ENCODE measurements at places on chromosomes 1 and 21.

DNA sequence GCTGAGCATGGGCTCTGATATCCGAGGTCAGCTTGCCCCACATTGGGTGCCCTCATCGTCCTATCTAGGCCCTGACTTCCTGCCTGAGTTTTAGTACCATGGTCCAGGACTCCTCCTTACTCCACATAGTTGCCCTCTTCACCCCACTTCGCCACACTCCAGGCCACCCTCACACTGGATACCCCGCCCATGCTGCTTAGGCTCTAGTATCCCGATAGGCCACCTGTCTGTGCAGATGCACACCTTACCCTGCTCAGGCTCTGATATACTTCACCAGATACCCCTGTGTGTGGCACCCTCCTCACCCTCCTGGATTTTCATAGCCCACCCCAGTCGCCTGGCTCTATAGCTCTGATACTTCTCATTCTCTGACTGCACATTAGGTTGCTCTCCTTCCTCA is 145.5 kb upstream of the SERTAD4 start:
- no peak for DNase-seq

DNA sequence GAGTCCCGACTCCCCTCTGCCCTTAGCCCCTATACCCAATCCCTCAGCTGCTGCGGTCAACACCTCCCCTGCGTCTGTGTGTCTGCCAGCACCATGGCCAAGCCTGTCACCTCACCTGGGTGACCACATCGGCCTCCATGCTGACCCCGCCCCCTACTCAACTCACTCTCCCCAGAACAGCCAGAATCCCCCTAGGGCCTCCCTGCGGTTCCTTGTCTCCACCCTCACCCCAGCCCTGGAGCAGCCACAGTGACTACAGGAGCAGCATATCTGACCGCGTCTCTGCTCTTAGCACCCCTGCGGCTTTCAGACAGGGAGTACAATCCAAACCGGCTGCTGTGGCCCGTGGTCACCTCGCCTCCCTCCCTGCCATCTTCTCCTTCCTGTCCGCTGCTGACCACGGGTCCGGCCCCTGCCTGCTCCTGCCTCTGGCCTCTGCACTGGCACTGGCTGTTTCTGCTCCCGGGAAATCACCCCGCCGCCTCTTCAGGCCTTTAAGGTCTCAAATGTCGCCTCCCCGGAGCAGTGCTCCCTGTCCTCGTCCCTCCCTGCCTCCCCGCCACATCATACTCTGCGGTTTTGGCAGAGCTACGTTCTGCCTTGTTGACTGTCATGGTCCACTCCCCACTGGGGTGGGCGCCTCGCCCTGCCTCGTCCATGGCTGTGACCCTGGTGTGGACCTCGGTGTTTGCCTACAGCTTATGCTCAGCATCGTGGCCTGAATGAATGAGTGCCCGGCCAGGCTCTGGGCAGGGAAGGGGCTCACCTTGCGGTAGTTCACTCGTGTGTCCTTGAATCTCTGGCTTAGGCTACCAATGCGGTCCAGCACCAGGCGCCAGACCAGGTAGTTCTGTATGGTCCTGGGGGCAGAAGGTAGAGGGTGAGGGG is 11.1 kb downstream of the PRXL2B start:
- no peak for DNase-seq

GRCh38 chr1:79859212-79859948 is 852.9 kb upstream of the ADGRL4 start:
- no peak for DNase-seq

- no peak for DNase-seq
These were observed 77.4 kb downstream of the NDUFS5 start for GRCh38 chr1:39103328-39104157.

GRCh38 chr1:33719771-33720670 is 143.9 kb upstream of the HMGB4 start:
- no peak for DNase-seq

GRCh38 chr1:93033785-93034184 is 45.3 kb upstream of the MTF2 start:
- DNase-seq = no peak

DNA sequence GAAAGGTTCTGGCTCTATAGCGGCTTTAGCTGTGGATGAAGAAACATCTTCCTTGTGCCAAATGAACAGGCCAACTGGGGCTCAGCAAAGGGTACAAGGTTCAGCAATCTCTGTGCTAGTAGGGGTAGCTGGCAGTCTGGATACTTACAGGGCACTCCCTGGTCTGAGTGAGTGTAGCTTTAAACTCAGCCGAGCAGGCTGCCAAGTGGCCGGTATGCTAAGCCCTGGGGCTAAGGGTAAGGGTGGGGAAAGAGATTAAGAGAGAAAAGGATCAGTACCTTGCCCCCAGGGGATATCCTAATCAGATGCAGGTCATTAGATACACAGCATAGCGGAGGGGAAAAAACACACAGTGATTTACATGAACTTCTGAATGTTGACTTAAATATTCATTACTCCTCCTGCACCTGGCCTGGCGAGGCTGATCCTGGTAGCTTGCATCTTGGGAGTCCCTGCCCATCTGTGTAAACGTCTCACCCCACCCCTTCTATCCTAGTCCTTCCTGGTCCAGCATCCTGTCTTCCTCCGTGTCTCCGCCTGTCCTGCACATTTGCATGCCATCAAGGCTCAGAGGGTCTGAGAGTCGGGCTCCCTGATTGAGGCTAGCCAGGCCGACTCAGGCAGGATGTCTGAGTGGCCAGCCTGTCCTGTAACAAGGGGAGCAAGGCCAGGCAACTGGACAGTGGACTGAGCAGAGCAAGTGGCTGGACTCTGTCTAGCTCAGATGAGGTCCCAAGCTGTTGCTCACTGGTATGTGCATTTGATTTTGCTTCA is 39.5 kb upstream of the CNTN2 start:
- no peak for DNase-seq

DNA sequence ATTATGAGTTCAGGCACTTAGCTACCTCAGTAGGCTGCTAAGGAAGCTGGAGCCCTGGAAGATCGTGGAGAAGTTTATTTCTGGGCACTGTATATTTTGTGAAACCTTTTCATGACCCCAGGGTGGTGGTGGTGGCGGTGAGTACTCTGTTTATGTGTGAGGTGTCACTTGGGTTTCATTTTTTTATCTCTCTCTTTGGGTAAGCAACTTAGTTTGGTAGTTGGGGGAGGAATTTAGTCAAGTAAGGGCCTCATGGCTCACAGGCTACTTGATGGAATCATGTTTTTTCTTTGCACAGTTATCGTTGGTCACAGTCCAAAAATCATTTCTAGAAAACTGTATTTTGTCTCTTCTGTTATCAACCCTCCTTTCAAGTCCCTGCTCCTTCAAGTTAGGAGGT is 33.9 kb downstream of the C1orf141 start:
- no peak for DNase-seq

DNA sequence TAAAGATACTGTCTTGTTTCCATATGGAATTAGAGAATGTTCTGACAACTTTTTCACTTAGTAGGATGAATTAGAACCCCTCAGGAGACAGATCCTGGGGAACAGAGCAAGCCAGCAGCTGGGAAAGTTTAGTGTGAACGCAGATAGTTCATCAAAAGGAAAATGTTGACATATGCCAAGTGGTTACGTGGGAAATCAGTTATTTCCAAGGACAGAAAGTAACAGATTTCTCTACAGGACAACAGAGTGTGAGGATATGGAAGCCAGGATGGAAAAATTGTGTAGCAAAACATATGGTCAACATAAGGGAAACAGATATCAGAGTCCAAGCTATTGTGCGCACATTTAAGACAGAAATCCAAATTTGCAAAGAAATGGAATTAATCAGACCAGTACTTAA is 419.5 kb downstream of the LRRIQ3 start:
- no peak for DNase-seq

DNA sequence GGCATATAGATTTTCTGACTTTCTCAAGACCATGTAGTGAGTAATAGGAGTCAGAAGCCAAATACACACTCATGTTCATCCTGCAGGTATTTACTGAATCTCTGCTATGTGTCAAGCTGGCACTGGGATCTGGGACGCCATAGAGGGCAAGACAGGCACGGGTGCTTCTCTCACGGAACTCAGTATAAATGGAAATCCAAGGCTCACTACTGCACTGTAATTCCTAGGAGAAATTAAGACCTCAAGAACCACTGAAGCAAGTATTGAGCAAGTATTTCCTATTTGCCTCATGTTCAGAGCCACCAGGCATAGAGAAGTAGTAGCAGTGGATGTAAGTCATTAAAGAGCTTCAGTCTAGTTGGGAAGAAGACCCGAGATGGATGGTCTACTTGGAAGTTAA is 38.9 kb downstream of the EIF2D start:
- no peak for DNase-seq

DNA sequence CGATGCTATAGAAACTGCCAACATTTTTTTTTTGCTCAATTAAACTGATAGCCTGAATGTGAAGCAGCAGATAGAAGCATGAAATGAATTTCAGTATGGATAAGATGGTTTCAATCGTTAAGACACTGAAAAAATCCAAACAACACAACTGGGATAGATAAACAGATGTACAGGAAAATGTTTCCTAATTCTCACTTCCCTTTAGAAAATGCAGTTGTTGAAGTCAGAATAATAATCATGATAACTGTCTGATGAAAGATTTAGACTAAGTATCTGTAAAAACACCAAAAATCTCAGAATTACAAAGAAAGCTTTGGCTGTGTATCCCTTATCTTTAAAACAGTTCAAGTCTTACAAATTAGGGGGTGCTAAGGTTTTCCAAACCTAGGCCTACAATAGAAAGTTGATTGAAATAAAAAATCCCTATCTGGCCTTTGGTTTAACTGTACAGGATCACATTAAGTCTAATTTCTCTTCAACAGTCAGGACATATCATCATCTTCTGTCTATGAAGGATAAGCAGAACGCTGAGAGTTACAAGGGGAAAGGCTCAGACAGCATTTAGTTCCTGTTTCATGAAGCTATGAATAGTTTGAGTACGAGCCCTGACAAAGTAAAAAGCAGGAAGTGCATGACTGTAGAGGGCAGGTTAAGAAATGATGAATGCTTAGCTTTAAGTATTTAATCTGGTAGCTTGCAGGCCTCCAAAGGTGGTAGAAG is 203.2 kb downstream of the APP start:
- DNase-seq = no peak

DNA sequence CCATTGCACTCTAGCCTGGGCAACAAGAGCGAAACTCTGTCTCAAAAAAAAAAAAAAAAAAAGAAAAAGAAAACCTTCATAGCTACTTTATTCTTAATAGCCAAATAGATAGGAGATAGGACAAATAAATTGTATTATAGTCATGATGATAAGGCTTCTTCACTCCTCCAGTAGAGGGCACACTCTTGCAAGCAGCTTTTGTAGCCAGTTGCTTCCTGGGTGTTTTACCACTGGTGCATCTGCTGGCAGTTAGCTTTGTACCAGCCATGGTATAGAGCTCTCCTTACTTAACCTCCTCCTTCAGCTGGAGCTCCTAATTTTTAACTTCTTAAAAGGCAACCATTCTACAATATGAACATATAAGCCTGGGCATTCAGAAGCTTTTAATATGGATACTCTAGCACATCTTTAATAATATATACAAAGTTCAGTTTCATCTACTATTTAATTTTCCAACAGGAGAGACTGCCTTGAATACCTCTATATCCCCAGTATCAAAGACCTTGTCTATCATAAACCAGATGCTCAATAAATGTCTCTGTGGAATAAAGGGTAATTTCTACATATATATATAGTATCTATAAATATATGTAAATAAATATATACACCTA is 35.8 kb downstream of the EVI5 start:
- no peak for DNase-seq

DNA sequence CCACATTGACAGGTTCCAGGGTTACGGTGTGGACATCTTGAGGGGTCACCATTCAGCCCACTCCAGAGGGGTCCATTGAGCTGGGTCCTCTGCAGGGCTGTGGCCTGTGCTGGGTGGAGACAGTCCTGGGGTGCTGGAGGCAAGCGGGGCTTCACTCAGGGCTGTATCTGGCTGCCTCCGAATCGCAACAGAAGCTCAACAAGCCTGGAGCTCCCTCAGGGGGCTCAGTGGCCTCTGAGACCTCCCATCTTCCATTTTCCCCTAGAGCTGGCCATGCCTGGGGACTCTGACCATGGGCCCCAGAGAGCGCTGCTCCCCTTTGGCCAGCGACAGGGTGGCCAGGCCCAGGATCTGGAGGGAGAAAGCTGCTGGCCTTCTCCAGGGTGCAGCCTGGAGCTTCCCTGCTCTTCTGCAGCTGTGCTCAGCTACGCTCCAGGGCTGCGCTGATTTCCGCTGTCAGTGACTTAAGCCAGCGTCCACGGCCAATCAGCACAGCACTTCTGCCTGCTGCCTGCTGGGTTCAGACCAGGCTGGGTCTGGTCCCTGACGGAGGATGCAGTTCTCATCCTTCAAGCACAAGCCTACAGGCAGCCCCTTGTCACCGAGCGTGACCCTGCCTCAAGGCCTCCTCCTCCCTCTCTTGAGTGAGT is 45.0 kb upstream of the ADARB1 start:
- no peak for DNase-seq

- no peak for DNase-seq
These were observed 1.6 kb downstream of the C1orf21 start for GRCh38 chr1:184388319-184388889.

DNA sequence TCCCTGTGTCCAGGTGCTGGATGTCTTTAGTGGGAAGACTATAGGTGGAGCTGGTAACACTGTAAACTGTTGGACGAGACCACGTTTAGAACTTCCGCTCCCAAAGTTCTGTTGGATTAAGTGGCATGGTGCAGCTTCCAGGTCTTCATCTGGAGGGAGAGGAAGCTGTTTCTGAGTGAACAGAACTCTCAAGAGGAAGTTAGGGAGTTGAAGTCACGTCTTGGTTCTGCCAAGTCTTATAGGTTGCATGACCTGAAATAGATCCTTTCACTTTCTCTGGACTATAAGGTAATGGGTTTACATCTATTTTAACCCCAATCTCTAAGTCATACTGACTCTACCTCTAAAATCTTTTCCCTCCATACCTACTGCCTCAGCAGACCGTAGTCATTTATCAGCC is 97.4 kb upstream of the TNR start:
- no peak for DNase-seq

GRCh38 chr1:24416666-24417391 is 1.2 kb downstream of the NIPAL3 start:
- DNase-seq = no peak

DNA sequence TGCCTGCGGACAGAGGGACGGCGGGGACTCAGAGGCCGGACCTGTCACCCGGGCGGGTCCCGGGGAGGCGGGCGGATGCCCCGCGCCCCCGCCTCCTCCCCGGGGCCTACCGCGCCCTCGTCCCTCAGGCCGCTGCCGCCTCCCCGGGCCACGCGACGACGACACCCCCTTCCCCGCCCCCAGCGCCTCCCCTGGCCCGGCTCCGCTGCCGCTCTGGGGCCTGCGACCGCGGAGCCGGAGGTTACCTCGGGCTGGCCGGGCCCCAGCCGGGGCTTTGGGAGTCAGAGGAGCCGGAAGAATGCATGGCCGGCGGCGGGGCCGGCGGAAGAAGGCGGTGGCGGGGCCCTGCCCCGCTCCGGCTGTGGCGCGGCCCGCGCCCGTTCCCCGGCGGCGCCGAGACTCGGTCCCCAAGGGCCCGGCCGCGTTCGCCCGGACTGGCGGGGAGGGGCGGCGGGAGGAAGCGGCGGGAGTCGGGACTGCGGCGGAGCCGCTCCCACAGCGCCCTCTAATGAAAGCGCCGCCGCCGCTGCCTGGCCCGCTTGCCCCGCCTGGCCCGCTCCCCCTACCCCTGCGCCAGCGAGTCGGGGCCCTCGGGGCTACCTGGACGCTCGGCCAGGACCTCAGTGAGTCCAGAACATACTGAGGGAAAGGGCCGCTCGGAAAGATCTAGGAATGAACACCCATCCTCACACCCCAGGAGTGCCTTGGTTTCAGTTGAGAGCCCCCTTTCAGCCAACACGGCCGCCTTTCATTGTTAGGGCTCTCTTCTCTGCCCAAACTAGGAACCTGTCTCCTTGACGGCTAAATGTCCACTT is at the start of gene LPGAT1:
Gene LPGAT1 (minus strand): TSS at position 436 of the 815 bp plus-strand sequence. CDS start 1,467 bp downstream, outside the sequence.
- DNase-seq = peak; percentile 40

Measured in stimulated activated CD8-positive, alpha-beta memory T cell treated with anti-CD3 and anti-CD28 coated beads, Interleukin-7, amount 100 ng/mL, for 48 hours (primary cell).